ENCODE measurements at places on chromosomes 2 and 18.

DNA sequence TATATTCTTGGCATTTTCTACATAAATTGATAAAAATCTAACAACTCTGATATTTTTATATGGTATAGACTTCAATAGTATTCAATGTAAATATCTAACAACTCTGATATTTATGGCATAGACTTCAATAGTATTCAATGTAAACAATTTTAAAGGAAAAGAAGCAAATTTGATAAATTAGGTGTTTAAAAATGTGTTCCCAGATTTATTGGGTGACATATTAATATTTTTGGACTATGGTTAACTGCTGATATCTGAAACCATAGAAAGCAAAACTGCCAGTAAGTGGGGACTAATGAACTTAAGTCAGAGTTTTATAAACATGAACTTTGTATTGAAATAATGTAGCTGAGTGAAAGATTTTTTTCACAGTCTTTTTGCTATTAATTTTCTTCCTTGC lies 1576.0 kb upstream of the DDX18 start:
- DNase-seq = no peak

GRCh38 chr2:54061272-54061671 lies 54.1 kb upstream of the ACYP2 start:
- DNase-seq = no peak

GRCh38 chr2:1841903-1842791 lies 97.8 kb upstream of the PXDN start:
- no peak for DNase-seq

DNA sequence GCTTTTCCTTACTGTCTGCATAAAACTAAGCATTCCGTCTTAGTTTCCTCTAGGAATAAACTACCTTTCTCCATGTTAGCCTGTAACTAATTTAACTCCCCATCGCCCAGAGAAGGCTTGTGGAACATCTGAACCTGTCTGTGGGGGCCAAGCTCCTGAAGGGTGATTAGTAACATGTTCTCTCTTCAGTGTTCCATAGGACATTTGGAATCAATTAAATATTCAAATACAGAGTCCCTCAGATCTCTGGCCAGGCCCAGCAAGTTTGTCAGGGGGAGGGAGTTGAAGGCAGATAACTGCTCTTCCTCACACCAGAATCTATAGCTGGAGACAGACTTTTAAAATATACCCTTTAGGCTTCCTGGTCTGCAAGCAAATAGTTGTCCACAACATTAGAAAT lies 8.8 kb downstream of the RDH14 start:
- no peak for DNase-seq

DNA sequence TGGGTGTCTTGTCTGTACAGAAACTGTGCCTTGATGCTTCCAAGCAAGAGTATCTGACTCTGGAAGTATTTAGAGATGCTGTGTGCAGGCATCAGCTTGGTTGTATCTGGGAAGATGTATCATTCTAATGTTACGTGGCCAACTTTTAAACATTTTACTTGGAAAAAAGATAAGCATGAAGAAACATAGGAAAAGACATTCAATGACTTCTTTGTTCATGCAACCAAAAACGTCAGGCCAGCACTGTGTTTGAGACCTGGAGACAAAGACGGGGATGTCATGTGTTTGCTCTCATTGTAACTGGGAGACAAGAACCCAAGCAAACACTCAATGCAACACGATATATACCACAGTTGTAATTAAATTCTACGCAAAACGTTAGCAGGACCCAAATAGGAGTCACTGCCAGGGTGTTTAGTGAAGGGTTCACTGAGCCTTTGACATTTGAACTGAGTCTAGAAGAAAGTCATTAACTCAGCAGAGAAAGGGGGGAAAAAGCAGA lies 8.9 kb upstream of the SESTD1 start:
- no peak for DNase-seq

DNA sequence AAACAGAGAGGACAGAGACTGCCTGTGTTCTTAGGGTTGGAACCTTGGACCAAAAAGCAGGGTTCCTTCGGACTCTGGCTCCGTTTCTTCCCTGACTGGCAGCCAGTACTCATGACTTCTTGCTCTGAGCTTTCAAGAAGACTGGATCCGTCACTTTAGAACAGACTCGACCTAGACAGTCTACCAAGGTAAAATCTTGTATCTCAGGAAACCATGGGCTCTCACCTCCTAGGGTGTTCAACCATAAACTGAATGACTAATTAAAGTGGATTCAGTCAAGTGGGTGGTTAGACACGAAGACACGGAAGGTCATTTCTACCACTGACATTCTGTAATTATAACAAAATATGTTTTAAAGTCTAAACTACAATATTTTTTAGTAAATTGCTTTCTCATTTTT lies 153.8 kb upstream of the SLC39A10 start:
- DNase-seq = no peak

GRCh38 chr2:21067125-21067524 lies 23.3 kb upstream of the APOB start:
- no peak for DNase-seq

DNA sequence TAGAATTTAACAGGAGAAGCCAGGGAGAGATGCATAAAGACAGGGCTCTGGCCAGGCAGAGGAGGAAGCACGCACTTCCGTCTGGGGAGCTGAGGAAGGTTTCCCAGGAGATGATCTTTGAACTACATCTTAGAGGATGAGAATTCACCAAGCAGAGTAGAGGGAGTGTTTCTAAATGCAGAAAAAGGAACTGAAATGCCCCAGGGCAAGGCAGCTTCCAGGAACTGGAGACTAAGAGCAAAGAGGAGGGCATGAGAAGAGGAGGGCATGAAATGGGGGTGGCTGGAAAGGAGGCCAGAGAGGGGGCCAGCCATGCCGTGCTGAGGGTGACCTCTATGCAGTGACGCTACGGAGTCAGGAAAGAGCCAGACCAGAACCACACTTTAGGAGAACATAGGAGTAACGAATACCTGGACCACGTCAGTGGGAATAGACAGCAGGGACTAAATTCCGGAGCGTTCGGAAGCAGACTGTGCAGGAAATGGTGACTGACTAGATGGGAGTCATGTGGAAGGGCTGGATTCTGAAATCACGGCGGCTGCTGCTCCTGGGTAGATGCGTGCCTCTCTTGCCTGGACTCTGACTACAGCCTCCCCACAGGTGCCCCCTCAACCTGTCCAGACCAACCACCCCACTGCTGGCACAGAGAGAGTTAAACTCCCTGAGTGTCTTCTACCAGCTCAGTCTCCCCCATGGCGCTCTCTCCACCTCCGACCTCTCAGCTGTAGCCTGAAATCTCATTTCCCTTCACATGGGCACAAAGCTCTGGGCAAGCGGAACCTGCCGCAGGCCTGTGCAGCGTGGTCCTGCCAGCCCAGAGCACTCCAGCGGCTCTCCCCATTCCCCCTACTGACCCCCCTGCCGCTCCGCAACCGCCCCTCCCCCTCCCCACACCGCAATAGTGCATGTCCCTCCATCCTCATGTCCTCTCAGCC lies 87.0 kb upstream of the RTN4 start:
- DNase-seq = no peak

- DNase-seq = no peak
Measured at GRCh38 chr2:150480241-150480640, 7.2 kb downstream of the RND3 start.

- no peak for DNase-seq
Measured at GRCh38 chr2:3264010-3264744, 113.4 kb downstream of the EIPR1 start.

DNA sequence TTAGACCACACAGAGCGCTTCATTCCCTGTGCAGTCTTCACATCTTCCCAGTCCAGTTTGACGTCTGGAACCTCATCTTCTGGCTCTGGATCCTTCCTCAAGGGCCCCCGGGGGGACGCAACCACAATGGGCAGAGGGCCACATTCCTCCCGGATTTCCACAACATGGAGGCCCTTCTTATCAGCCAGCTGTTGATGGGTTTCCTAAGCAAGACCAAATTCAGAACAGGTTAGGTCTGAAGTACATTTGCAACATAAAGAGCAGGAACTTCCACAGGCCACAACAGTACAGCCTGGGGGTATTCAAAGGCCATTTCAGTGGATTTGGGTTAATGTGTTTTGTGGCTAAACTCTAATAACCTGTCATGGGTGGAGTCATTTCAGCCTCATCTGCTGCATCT lies 34.2 kb downstream of the MRPS5 start:
- DNase-seq = no peak

GRCh38 chr2:27596627-27597026 lies 13.8 kb downstream of the ZNF512 start:
- DNase-seq = no peak

- DNase-seq = no peak
Measured at GRCh38 chr2:44713170-44713569, 228.3 kb upstream of the SIX3 start.

GRCh38 chr18:73827801-73828200 lies 319.8 kb downstream of the FBXO15 start:
- DNase-seq = no peak

DNA sequence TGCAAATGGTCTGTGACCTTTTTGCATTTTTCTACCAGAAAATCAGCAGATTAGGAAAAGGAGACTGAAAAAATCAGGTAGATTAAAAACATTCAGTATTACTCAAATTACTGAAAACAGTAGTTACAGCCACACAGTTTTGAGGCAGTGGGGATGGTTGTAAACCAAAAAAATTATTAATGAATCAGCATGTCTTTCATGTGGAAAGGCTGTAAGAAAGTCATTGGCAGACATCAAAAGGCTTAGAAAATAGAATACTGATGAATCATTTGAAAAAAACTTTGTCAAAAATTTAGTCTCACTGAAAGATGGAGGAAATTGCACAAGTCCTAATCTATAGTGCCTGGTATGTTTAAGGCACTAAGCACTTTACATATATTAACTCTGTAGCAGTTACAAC lies 133.9 kb upstream of the GCFC2 start:
- DNase-seq = no peak

GRCh38 chr2:57543211-57543610 lies 503.4 kb upstream of the VRK2 start:
- DNase-seq = no peak

DNA sequence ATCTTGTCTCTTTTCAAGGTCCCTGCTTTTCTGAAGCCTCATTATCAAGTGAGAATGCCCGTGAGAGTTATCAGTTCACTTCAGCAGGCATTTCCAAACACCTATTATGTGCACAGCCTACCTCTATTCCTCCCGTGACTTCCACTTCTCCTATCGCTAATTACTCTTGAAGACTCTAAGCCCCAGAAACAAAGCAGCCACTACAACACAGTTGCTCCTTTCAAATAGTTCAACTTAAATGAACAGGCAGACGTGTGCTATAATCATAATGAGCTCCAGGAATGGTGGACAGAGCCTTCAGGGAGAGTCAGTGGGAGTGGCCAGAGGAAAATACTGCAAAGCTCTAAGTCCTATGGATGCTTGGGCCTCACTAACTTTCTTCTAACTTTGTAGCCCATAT lies 159.0 kb downstream of the RDH14 start:
- no peak for DNase-seq

DNA sequence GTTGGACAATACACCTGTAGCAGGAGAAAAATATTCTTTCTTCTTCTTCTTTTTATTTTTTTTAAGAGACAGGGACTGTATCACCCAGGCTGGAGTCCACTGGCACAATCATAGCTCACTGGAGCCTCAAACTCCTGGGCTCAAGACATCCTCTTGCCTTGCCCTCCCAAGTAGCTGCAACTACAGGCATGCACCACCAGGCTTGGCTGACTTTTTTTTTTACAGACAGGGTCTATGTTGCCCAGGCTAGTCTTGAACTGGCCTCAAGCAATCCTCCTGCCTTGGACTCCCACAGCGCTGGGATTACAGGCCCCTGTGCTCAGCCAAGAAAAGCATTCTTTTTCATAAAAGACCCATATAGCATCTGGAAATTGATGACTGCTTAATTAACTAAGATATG lies 17.1 kb upstream of the ARHGAP28 start:
- DNase-seq = no peak

DNA sequence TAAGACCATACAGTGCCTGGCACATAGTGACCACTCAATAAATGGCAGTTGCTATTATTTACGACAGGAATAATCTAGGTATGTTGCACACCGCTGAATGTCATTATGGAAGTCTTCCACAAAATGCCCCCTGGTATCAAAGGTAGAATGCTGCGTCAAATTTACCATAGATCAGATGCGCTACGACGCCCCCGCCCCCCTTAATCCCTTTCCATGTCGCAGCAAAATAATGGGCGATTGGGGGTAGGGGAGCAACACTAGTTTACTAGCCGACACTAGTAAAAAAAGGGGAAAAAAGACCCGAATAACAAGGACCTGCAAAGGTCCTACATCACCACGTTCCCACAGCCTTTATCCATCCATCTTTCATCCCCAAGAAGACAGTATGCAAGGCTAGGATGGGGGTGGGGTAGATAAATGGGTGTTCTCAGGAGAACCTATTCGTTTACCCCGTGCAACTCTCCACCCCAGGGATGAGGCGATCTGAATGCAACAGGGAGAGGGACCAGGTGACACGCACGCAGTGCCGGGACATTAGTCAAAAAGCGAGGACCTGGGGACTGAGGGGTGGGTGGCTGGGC lies 455 bp downstream of the PREPL start:
- DNase-seq = no peak

GRCh38 chr2:120607506-120607905 lies 128.2 kb upstream of the GLI2 start:
- DNase-seq = no peak

- no peak for DNase-seq
Measured at GRCh38 chr18:75130591-75131328, 78.2 kb downstream of the PTGR3 start.

- no peak for DNase-seq
Measured at GRCh38 chr2:197497326-197497725, 2.3 kb downstream of the HSPD1 start.

- no peak for DNase-seq
Measured at GRCh38 chr18:54776282-54776977, 51.8 kb upstream of the RAB27B start.

DNA sequence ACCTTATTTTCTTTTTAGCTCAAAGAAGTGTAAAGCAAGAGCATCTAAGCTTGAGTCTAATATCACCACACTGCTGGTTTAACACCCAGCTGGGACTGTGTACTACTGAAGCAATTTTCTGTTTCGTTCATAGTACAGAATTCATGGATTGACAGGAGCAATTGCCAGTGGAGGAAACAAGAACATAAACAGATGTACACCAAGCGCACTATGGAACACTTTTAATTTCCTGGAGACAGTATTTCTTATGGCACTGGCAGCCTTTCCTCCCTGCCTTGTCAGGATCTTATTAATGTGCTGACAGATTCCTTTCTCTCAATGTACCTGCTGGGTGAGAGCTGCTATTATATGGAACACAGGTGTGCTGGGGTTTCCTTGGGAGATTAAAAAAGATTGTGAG lies 4.2 kb upstream of the LANCL1 start:
- no peak for DNase-seq

- no peak for DNase-seq
Measured at GRCh38 chr2:70312560-70312959, 10.7 kb upstream of the FAM136A start.

GRCh38 chr2:120308038-120308910 lies 37.7 kb upstream of the INHBB start:
- DNase-seq = no peak

GRCh38 chr2:207463433-207463832 lies 66.3 kb upstream of the CREB1 start:
- no peak for DNase-seq

- no peak for DNase-seq
Measured at GRCh38 chr2:127620866-127621265, 25.1 kb upstream of the GPR17 start.

Measured in activated CD8-positive, alpha-beta memory T cell treated with anti-CD3 and anti-CD28 coated beads for 1 hour (primary cell).